ENCODE measurements at places on chromosomes 4 and X.

DNA sequence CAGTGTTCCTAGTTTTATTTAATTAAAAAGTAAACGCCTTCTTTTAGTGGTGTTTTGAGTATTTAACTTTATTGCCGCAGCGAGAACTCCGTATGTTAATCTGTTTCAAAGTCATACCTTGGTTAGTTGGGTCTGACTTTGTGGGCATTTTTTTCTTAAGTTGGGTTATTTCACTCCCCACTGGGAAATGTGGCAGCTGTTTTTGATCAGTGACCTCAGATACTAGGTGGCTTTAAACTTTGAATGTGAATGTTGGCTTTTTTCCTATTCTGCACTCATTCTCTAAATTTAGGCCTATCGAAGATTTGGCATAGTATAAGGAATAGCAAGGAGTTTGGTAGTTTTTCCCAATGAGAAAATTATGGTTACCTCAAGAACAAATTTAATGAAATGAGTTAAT is 85.9 kb downstream of the FIP1L1 start:
- no peak overlapping the region for H3K4me3 ChIP-seq
- no peaks in the 10 kb centered on the region for H3K27me3 ChIP-seq
- DNase-seq, result no peak
- H3K36me3 ChIP-seq, result peaks cover 37% of the 10 kb centered on the region

- H3K27me3 ChIP-seq, result no peaks in the 10 kb centered on the region
- H3K27ac ChIP-seq, result no peak overlapping the region
- no peak overlapping the region for H3K4me3 ChIP-seq
These were observed 614.8 kb upstream of the TECRL start for GRCh38 chr4:65023883-65024670.

DNA sequence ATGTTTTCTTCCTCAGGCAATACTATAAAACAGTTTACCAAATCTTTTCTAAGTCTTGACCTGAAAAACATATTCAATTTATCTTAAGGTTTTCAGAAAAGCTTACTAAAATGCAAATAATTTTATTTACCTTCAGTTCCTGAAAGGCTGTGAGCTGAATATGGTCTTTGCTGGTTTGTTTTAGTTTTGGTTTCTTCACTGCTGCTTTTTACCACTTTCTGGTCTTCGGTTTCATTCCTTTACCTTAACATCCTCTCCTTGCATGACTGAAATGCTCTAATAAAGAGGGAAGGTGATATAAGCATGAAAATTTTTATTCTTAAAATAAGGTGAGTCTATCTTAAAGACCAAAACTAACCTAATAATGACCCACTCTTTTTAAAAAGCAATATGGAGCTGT is 97.1 kb upstream of the NRK start:
- H3K27me3 ChIP-seq, result no peaks in the 10 kb centered on the region
- no peak overlapping the region for H3K27ac ChIP-seq
- H3K4me3 ChIP-seq, result no peak overlapping the region
- no peaks in the 10 kb centered on the region for H3K4me1 ChIP-seq
- H3K36me3 ChIP-seq, result no peaks in the 10 kb centered on the region

DNA sequence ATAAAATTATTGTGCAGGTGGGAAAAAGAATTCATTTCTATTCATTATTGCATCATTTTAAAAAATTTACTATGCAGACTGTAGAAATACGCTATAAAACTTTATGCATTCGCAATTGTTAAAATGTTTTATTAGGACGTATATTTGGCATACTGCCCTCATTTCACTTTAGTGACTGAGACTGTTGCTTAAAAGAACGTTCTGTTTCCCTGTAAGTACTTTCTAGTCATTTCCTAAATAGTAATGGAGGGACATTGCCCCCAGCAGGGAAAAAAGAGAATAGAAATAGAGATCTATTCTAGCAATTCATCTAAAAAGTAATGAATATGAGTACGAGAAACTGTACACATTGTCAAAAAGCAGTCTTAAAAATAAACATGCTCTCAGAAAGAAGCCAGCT is 1295.8 kb upstream of the TENM3 start:
- H3K4me1 ChIP-seq, result no peaks in the 10 kb centered on the region
- no peak overlapping the region for H3K27ac ChIP-seq
- no peak overlapping the region for H3K4me3 ChIP-seq
- H3K27me3 ChIP-seq, result no peaks in the 10 kb centered on the region
